Left ventricle myocardium inferior (tissue), 1 donor: ENCODE measurements at places on chromosomes 1 and 21. TPM values are rescaled to one million over a fixed set of nuclear protein-coding genes. Genes with fewer than 3 reads are reported as not detected.

DNA sequence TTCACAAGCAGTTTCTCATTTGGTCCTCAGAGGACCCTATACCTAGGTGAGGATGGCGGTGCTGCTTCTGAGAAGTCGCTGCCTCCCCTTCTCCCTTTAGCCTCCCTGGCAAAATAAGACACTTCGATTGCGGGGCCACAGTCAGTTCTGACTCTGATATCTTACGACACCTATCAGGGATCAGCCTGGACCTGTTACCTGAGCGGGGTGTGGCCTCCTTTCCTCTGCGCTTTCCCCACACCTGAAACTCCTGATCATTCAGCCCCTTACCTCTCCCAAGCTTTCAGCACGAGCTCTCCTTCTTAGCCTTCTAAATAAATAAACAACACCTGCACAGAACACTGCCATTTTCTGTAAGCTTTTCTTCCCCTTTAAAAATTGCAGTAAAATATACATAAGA is 24.6 kb upstream of the GPR137B start:
- no peak for DNase-seq

DNA sequence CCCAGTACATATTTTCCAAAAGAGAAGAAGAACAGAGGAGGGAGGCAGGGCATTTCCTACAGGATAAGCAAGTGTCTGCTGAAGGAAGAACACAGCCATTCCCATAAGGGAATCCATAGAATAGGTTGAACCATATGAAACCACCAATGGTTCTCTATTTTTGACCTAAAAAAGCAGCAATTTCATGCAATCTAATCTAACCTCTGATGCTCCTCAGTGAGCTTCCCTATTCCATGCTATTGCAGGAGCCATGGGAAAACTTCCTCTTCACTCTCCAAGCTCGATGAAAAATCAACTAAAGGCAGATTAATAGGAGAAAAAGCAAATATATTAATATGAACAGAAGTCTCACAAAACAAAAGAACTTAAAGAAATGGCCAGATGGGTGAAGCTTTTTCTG is 50.5 kb downstream of the SIPA1L2 start:
- DNase-seq, result no peak

The CORT gene
- 0.19 TPM for total RNA-seq

The CFAP126 gene
- total RNA-seq, result not detected

GRCh38 chr1:77796695-77797405 is 17.4 kb downstream of the MIGA1 start:
- no peak for DNase-seq

The RNF11 gene
- total RNA-seq, result 116 TPM

The CDCA8 gene
- total RNA-seq, result 0.33 TPM

DNA sequence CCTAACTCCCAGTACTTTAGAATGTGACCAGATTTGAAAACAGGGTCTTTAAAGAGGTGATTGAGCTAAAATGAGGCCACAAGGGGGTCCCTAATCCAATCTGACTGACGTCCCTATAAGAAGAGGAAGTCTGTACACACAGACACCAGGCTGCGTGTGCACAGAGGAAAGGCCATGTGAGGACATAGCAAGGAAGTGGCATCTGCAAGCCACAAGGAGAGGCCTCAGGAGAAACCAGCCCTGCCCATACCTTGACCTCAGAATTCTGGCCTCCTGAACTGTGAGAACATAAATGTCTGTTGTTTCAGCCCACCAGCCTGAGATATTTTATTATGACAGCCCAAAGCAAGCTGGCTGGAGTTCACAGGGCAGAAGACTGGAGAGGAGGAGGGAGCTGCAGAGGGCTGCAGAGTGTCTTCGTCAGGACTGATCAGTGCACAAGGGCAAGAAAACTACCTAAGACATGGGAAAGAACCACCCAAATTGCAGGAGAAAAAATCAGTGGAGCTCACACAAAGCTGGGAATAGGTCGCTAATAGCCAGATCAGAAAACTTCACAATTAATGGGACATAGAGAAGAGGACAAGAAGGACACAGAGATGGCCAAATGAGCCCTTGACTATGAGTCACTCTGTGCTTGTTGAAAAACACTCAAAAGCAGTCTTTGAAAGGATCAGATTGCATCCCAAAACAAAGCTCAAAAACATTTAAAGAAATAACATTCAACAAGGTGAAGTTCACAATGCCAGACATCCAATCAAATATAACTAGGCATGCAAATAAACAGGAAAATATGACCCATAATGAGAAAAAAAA is 14.1 kb upstream of the WNT9A start:
- no peak for DNase-seq

The C1orf159 gene
- 3.8 TPM for total RNA-seq

The OR2L13 gene
- not detected for total RNA-seq

DNA sequence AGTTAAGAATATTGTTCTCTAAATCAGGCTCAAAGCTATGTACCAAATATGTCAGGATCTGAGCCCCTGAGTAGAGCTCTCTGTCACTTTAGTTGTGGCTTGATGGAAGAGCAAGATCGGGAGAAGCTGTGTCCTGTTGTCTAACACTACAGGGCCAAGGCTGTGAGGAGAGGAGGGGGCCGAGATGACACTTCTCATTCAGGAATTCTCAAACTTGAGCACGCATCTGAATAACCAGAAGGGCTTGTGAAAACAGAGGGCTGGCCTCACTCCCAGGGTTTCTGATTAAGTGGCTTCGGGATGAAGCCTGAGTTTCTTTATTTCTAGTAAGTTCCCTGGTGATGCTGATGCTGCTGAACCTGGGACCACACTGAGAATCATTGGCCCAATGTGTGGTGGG is 209.2 kb upstream of the DAB1 start:
- DNase-seq, result no peak

- no peak for DNase-seq
These were observed 227.7 kb downstream of the GPATCH2 start for GRCh38 chr1:217403026-217403720.

The S100A8 gene
- total RNA-seq, result 26.6 TPM

- no peak for DNase-seq
These were observed 402.4 kb downstream of the OMA1 start for GRCh38 chr1:58143972-58144697.

The ARHGAP29 gene
- 26.5 TPM for total RNA-seq

- no peak for DNase-seq
These were observed 46.2 kb upstream of the KCNE1 start for GRCh38 chr21:34558166-34558565.

The CFAP74 gene
- not detected for total RNA-seq

- no peak for DNase-seq
These were observed 29.1 kb downstream of the TMCO4 start for GRCh38 chr1:19770436-19771190.

GRCh38 chr1:172500207-172500606 is 32.7 kb upstream of the SUCO start:
- no peak for DNase-seq

- DNase-seq, result no peak
These were observed 101.7 kb downstream of the ADAMTS1 start for GRCh38 chr21:26743524-26743923.

- DNase-seq, result no peak
These were observed 28.7 kb downstream of the KCNA3 start for GRCh38 chr1:110645821-110646735.

DNA sequence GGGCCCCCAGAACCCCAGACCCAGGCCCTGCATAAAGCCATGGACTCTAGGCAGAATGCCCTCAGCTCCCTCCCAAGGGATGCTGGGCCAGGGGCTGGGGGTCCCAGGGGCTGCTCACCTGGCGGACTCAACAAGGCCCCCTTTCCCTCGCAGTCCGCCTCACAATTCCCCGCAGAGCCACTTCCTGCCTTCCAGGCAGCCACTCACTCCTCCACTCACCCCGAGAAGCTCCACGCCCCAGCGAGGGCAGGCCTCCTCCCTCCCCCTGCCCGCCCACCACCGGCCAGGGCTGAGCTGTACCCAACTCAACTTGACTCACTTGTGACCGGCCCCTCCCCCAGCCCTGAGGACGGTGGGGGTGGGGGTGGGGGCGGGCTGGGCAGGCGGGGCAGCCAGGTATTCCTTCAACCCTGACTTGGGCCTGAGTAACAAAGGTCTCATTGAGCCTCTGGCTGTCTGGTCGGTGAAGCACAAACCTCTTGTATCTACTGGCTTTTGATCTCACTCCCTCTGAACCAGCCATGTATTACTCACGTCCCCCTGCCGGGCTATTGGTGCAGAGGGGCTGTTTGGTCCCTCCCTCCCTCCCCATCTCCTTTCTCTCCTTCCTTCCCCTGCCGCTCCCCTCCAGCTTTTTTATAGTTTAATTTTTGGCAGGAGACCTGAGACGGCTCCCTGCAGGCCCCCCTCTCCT is 5.9 kb downstream of the BLACAT1 start:
- no peak for DNase-seq

The PLEKHA6 gene
- total RNA-seq, result 28.8 TPM

DNA sequence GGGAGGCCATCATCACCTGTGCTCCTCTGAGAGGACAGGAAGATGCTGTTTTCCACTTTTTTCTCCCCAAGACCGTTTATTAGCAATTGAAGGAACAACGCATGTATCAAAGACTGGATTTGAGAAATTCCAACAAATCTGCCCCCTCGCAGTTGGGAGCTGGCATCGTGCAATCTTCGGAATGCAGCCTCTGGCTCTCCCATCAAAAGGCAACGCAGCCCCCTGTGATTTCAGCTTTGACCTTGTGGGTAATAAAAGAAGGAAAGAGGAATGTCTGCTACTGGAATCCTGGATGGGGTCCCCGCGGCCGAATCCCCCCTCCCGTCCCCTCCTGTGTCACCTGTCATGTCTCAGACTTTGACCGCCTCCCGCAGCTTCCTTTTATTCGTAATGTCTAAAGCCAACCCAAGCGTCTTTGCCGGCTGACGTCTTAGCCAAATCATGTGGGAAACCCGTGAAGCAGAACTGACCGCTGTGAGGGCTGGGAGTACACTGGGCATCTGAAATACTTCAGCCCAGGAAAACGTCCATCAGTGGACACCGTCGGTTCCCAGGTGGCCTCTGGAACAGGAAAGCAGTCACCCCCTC is 101.5 kb downstream of the WDR4 start:
- no peak for DNase-seq

DNA sequence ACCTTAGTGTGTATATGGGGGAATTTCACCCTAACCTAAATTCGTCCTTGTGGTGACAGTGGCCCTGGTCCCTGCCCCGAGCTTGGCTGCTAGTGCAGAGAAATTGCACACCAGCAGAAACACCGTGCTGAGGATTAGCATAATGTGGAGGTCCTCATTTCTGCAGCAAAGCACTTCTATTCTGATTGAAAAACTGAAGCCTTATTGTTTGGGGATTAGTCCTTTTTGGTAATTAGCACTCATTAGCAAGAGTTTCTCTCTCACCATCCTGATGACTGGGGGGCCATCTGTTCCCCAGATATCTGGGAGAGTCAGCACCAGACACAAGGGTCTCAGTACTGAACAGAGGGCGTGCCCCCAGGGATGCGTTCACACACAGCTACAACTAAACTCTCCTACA is 55.2 kb downstream of the AJAP1 start:
- DNase-seq, result no peak

DNA sequence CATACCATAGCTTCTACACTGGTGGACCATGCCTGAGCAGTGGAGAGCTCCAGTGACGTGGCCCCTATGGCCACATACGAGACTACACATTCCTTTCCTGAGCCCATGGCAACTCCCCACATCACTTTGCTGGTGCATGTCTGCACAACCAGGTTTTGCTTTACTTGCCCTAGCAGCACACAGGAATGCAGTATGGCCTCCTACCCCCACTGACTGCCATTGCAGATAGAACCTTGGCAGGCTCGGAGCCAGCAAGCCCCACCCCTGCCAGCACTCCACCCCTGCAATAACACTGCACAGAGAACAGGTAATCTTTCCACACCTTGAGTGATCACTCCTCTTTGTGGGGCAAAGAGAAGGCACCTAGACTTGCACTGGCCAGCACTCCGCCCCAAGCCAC is 531.9 kb upstream of the CAMK1G start:
- DNase-seq, result no peak

DNA sequence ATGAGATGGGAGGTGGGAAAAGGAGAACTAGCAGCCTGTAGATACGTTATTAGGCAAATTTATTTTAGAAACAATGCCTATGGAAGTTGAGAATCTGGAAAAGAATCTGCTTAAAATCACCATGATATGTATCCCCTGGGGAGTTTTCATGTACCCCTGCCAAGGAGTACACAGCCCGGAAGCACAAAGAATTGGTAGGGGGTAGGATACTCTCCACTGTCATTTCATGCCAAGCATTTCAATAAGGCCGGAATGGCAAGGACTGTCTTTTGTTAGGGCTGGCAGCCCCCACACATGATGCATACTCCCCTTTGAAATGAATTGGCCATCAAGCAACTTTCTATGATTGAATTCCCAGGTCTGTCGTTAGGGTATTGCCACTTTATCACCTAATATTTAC is 111.5 kb upstream of the APP start:
- DNase-seq, result no peak

DNA sequence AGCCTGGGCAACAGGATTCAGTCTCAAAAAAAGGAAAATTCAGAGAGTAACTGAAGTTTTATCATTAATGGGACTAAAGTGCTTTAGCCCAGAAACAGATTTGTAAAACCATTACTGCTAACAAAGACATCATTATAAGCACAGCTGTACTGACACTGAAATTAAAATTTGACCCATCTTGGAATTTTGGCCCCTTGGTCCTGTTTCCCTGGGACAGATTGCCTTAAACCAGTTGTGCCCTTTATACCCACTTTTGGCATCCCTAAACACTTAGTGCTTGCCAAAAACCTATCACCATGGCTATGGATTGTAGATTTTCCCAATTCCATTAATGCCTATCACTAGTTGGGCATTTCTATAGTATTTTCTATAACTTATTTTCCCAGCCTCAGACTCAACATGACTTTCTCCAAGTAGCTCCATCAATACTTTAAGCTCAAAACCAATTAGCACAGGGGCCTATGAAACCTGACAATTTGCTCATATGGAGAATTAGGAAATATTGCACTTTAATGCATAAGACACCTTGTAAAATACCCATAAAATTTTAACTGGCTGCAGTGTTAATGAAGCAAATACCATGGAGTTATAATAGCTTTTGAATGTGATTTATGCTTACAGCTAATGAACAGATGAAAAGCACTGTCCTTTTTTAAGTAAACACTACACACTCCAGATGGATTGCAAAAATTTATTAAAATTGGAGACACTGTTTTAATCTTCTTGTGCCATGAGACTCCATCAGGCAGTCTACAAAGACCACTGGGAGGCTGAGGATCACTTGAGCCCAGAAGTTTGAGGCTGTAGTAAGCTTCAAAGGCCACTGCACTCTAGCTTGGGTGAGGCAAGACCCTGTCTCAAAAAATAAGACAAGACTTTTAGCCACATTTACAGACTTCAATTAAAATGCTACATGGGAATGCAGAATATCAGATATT is 4.3 kb downstream of the GAS5 start:
- no peak for DNase-seq

- no peak for DNase-seq
These were observed 189.5 kb downstream of the ZSCAN20 start for GRCh38 chr1:33661811-33662454.

GRCh38 chr21:33998809-33999208 is 74.6 kb upstream of the MRPS6 start:
- DNase-seq, result no peak
